ENCODE measurements at places on chromosomes 3 and 15.

DNA sequence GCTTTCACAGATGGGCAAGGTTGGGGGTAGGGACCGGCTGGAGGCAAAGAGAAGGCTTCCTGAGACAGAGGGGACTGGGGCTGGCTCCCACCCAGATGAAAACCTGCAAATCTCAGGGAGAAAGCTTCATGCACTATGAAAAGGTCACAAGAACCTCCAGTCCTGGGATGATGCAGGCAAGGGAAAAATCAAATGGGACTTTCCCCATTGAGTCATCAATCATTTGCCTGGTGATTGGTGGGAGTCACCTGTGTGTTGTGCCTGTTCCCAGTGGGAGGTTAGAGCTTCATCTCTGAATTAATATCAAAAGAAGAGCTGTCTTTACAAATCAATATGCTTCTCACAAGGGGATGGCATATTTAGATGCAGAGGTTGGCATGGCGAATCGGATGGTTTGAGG is 49.9 kb downstream of the CACNA1D start:
- DNase-seq, result no peak

GRCh38 chr15:40008061-40008765 is 30.8 kb downstream of the SRP14 start:
- DNase-seq, result no peak

GRCh38 chr15:61834076-61834697 is 226.1 kb downstream of the VPS13C start:
- peak; percentile 85 for DNase-seq

DNA sequence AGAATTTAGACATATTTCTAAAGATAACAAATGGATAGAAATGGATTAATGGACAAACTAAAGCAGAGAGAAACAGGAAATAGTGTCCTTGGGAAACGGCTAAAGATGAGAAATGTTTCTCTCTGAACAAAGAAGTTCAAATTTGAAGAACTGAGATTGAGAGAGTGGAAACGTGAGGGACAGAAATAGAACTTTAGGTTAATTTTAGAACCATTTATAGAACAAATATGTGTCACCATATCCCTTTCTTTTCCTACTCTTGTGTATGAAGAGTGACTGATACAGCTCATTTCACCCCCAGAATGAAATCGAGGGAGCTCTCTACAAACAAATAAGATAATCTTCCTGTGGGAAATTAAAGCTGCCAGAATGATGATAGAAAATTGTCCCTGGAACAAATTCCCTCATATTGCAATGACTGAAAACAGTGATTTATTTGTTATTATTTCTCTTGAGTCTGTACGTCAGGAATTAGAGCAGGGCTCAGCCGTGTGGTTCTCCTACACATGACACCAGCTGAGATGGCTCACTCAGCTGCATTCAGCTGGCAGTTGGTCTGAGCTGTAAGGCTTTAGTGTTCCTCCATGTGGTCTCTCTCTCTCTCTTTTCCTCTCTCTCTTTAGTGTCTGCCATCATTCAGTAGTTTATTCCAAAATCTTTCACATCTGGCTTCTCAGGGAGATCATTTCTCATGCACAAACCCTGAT is 46.6 kb upstream of the ARPP21 start:
- no peak for DNase-seq

DNA sequence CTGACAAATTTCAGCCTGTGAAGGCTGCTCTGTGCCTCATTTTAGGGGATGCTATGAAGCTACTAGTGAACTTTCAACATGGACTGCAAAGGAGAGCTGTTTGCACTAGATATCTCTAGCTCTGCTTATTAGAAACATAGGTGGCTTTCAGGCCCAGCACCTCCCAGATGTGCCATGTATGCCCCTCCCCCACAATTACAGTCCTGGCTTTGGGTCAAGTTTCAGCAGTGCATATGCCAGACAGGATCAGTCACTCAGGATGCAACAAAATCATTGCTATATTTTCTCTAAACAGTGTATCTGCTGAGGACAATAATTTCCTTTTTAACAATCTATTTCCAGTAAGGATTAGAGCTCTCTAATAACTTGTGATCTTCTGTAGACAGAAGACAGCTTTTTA is 178.8 kb upstream of the STAC start:
- no peak for DNase-seq

DNA sequence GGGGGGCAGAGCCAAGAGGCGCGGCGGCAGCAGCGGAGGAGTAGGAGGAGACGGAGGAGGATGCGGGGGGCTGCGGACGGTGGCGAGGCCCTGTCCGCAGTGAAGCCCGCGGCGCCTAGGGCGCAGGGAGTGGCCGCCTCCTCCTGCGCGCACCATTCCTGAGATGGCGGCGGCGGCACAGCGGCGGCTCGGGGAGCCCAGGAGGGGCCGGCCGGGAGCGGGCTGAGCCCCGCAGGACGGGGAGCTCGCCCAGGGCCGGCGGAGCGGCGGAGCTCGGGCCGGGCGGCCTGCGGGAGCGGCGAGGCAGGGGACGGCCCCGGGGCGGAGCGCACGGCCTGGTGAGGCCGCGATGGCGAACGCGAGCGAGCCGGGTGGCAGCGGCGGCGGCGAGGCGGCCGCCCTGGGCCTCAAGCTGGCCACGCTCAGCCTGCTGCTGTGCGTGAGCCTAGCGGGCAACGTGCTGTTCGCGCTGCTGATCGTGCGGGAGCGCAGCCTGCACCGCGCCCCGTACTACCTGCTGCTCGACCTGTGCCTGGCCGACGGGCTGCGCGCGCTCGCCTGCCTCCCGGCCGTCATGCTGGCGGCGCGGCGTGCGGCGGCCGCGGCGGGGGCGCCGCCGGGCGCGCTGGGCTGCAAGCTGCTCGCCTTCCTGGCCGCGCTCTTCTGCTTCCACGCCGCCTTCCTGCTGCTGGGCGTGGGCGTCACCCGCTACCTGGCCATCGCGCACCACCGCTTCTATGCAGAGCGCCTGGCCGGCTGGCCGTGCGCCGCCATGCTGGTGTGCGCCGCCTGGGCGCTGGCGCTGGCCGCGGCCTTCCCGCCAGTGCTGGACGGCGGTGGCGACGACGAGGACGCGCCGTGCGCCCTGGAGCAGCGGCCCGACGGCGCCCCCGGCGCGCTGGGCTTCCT is at the start of gene GPR27:
GPR27 (plus strand) TSS at position 155 of the 909 bp plus-strand sequence; CDS start at position 350, 195 bp downstream.
- peak; percentile 34 for DNase-seq

- DNase-seq, result no peak
Measured at GRCh38 chr3:36484386-36484785, 104.1 kb downstream of the STAC start.

DNA sequence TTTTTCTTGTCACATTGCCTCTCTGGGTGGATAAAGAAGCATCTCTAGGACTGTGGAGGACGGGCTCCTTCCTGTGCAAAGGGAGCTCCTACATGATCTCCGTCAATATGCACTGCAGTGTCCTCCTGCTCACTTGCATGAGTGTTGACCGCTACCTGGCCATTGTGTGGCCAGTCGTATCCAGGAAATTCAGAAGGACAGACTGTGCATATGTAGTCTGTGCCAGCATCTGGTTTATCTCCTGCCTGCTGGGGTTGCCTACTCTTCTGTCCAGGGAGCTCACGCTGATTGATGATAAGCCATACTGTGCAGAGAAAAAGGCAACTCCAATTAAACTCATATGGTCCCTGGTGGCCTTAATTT is 478 bp downstream of the GPR15 start:
- no peak for DNase-seq

Data from fibroblast of pulmonary artery (primary cell).